Osteoblast (primary cell): ENCODE measurements at places on chromosomes 12 and 14.

DNA sequence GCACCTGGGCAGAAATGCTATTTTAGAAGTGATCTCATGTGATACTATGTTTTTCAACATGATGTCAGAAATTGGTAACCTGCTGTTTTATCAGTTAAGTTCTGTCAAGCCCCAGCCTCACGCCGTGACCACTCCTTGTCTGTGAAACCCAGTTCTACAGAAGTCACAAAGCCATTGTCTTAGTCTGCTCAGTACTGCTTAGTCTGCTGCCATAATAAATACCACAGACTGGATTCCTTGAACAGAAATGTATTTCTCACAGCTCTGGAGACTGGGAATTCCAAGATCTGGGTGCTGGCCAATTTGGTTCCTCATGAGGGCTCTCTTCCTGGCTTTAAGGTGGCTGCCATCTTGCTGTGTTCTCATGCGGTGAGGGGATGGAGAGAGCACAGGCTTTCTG lies 176.9 kb downstream of the PRKCH start:
- no peak for DNase-seq

DNA sequence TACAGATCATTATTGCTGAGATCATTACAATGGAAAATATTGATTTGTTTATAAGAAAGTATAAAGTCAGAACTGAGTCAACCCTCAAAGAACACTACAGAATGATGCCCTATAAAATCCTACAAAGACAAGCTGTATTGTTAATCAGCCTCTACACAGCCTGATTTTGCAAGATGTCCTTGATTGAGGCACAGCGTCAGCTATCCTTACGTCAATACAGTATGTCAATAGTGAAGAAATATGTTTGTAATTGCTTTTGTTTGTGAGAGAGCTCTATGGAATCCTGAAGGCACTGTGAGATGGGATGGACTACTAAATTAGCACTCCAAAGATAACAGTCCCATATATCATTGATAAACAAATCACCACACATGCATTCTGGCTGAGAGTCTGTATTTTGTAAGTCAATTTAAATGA lies 70.7 kb downstream of the RASSF9 start:
- DNase-seq: no peak

GRCh38 chr14:67002994-67003753 lies 186.1 kb upstream of the GARIN2 start:
- no peak for DNase-seq

DNA sequence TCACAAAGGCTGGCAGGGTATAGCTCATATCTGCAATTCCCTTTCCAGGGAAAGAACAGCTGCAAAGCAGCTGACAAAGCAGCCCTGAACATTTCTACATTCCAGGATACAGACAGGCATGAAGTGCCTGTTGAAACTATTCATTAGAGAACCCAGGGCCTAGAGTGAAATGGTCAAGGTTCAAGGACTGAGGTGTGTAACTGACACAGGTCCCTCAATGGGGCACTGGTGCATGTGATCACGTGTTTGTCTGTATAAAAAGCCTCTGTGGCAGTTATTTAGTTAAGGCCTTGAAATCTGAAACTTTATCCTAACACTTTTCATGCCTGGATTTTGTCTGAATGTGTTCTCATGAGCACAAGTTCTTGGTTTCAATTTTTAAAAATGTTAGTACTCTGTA lies 47.1 kb downstream of the GIT2 start:
- peak; percentile 65 for DNase-seq

GRCh38 chr12:28998662-28999120 lies 150.4 kb upstream of the FAR2 start:
- no peak for DNase-seq

- no peak for DNase-seq
Observed at GRCh38 chr12:49645146-49646039, 22.0 kb downstream of the PRPF40B start.

DNA sequence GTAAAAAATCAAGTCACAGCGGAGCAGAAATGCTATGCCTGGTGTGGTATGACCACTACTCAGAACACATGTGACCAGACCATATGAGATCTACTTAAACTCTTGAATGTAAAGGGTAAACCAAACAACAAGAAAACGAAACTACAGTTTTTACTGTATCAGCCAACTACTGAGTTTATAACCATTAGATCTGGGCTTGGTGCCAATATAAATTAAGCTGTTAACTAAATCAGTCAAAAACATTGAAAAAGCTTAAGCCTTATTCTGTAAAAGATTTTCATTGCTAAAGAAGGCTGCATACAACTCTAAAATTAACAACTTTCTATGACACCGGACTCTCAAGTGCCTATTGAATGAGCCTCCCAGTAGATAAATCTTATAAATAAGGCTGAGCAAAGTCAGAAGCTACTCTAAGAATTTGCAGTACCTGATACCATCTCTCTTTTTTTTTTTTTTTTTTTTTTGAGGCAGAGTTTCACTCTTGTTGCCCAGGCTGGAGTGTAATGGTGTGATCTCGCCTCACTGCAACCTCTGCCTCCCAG lies 35.4 kb downstream of the SPTLC2 start:
- peak; percentile 69 for DNase-seq

GRCh38 chr14:101033006-101033405 lies 129.5 kb upstream of the RTL1 start:
- no peak for DNase-seq

GRCh38 chr12:8065991-8066594 lies at the start of gene C3AR1:
Gene C3AR1, minus strand, starts transcription at chr12:8066359. Its CDS starts 6,174 bp downstream, at chr12:8060185.
- peak; percentile 72 for DNase-seq

- no peak for DNase-seq
Observed at GRCh38 chr12:39332661-39333175, 110.2 kb downstream of the KIF21A start.

- DNase-seq: no peak
Observed at GRCh38 chr12:13603953-13604352, 377.4 kb downstream of the GRIN2B start.

- peak; percentile 99 for DNase-seq
Observed at GRCh38 chr14:101760138-101761011, 1.1 kb upstream of the PPP2R5C start.

DNA sequence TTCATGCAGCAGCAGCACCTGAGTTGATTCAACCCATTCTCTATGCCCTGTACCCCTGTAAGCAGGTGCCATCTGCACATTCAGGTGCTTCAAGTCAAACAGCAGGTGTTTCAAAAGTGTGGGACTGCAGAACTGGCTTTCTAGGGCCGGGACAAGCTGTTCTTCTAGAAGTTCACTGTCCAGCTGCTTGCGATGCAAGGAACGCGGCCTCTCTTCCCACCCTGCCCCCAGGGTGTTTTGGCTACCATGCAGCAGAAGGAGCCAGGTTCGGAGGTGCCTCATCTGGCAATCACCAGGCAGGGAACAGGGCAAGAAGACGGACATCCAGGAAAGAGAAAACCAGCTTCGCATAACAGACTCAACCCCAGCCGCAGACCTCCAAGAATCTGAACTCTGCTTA lies 35.2 kb downstream of the TMEM132D start:
- DNase-seq: no peak

- DNase-seq: no peak
Observed at GRCh38 chr12:91937706-91938105, 207.9 kb downstream of the BTG1 start.

DNA sequence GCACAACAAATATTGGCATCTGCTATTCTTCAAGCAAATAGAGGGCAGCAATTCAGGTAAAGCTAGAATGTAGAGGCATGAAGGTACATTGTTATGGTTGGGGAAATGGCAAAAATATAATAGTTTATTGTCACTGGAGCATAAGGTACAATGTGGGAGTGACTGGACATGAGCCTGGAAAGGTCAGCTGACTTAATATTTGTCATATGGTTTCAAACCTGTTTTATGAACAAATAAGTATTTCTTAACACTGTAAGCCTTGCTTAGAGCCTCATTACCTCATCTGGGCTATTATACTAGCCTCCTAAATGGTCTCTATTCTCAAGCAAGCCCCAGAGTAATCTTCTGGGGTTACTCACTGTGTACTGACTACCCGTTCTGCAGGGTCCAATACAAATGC lies 33.7 kb downstream of the FAM177A1 start:
- DNase-seq: no peak

GRCh38 chr14:88831284-88831683 lies 6.8 kb downstream of the TTC8 start:
- DNase-seq: peak; percentile 75

DNA sequence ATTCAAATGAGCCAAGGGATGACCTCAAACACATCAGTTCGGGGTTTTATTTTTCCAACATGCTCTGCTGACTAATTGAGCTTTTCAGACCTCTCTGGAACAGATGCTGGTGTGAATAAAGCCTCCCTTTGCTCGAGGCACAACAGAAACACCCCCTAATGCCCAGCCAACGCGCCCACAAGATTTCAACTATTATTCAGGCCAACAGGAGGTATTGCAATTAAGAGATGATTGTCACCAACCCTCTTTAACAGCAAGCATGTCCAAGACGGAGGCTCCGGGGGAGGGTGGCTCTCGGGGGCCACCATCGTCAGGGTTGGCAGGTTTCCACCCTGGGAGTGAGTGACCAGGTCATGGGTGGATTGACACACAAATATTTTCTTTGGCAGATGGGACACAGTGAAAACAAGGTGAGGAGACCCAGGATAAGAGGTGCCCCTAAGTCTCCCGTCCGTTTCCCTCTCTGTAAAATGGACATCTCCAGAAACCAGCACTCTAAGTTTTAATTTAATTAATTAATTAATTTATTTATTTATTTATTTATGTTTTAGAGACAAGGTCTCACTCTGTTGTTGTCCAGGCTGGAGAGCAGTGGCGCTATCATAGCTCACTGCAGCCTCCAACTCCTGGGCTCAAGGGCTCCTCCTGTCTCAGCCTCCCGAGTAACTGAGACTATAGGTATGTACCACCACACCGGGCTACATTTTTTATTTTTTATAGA lies 56.1 kb downstream of the MAP1LC3B2 start:
- DNase-seq: no peak
